Memory B cell (primary cell): ENCODE measurements at places on chromosomes 12 and 14.

GRCh38 chr14:56995010-56995409, 184.7 kb upstream of the OTX2 start:
- H3K27ac ChIP-seq: no peak overlapping the region
- DNase-seq: no peak
- H3K27me3 ChIP-seq: peaks cover 2% of the 10 kb centered on the region

GRCh38 chr14:75709207-75709812, 48.3 kb downstream of the TTLL5 start:
- H3K4me3 ChIP-seq: no peak overlapping the region
- H3K4me1 ChIP-seq: no peaks in the 10 kb centered on the region
- peak; percentile 35 for DNase-seq
- peaks cover 6% of the 10 kb centered on the region for H3K36me3 ChIP-seq
- H3K27ac ChIP-seq: no peak overlapping the region

- no peaks in the 10 kb centered on the region for H3K27me3 ChIP-seq
- no peak overlapping the region for H3K27ac ChIP-seq
- no peak overlapping the region for H3K4me3 ChIP-seq
- no peaks in the 10 kb centered on the region for H3K4me1 ChIP-seq
Measured at GRCh38 chr14:25680934-25681333, 631.0 kb upstream of the STXBP6 start.

DNA sequence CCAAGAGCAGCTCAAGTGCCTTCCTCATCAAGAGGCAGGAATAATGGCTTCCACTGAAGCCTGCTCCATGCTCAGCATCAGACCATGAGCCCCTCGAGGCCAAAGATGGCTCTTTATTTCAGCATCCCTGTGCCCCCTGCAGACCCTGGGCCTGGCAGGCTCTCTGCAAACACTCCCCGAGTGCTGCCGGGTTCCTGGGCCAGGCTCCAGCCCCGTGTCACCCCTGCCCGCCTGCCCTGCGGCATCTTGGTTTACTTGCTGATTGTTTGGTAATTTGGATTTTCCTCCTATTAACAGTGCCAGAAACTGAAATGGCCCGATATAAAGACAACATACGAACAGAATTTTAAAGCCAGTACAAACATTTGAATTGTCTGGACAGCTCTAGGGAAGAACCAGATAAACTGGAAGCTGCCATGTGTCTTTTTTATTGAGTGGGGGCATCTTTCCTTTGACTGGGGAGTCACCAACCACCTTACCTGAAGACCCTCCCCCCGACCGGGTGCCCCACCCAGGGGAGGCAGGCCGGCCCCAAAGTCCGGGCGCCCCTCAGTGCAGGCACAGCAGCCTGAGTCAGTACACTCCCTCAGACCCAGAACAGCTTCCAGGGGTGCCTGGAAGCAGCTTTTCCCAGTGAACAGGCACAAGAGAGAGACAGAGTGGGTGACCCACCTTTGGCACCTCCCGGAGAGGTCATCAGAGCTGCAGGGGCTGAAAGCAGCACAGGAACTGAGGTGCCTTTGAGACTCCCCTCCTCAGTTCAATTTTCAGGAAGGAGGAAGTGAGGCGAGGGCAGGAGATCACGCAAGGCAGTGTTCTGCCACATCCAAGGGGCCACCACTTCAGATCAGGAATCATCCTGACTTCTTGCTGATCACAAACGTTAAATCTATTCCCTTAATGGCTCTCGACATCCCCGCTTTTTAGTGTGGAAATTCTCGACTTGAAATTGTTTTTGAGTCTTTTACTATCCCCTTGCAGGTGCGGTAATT, 30.6 kb downstream of the ITPK1 start:
- peaks cover 44% of the 10 kb centered on the region for H3K4me1 ChIP-seq
- no peak overlapping the region for H3K4me3 ChIP-seq
- H3K27me3 ChIP-seq: no peaks in the 10 kb centered on the region
- peak overlapping the region; percentile 73 for H3K27ac ChIP-seq

GRCh38 chr12:2719392-2719791, 75.4 kb upstream of the FKBP4 start:
- DNase-seq: no peak
- H3K36me3 ChIP-seq: peaks cover 2% of the 10 kb centered on the region
- no peak overlapping the region for H3K4me3 ChIP-seq
- H3K27ac ChIP-seq: no peak overlapping the region
- peaks cover 4% of the 10 kb centered on the region for H3K27me3 ChIP-seq

DNA sequence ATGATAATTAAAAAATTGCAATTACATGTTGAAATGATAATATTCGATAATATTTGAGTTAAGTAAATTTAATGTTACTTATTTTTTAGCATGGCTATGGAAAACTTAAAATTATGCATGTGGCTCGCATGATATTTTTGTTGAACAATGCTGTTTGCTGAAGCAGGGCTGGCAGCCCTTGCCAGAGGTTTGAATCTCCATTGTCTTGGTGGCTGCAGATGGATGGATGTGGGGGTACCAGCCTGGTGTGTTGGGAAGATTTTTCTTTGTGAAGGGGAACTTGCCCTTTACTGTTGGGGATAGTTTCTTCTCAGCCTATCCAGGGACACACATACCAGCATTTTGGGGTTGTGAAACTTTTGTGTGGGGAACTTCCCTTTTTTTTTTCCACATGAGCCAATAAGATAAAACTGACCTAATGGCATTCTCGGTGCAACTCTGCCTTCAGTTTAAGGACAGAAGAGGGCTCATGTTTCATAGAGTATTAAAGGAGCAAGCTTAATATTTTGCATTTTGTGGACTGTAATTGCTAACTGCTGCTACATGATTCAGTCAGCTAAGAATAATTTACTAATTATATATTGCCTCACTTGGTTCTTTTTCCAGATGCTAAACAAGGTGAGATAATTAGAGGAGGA, 8.8 kb downstream of the RASSF3 start:
- H3K4me3 ChIP-seq: peak overlapping the region; percentile 69
- no peak for DNase-seq
- peaks cover 36% of the 10 kb centered on the region for H3K4me1 ChIP-seq
- no peaks in the 10 kb centered on the region for H3K27me3 ChIP-seq
- H3K36me3 ChIP-seq: peaks cover 9% of the 10 kb centered on the region

- no peaks in the 10 kb centered on the region for H3K36me3 ChIP-seq
- H3K4me3 ChIP-seq: no peak overlapping the region
- no peak overlapping the region for H3K27ac ChIP-seq
Measured at GRCh38 chr14:105179191-105179590, 1.9 kb downstream of the NUDT14 start.

DNA sequence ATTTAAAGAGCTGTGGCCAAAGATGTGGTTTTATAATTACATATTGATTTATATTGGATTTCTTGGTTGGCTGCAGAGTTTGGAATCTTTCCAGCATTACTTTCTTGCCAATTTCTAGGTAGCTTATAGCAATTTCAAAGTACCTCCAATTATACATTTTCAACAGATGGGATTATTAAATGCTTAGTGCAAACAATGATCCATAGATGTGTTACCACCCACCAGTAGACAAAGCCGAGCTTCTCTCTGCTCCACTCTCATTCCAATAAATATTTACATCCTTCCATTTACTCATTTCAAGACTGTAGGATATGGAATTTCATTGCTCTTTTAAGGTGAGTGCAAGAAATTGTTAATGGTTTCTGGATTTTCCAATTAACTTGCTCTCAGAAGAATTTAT, 21.6 kb upstream of the TMCC3 start:
- H3K27me3 ChIP-seq: no peaks in the 10 kb centered on the region
- no peak overlapping the region for H3K27ac ChIP-seq
- H3K4me1 ChIP-seq: peaks cover 18% of the 10 kb centered on the region
- peaks cover 8% of the 10 kb centered on the region for H3K36me3 ChIP-seq
- no peak for DNase-seq
- H3K4me3 ChIP-seq: no peak overlapping the region

DNA sequence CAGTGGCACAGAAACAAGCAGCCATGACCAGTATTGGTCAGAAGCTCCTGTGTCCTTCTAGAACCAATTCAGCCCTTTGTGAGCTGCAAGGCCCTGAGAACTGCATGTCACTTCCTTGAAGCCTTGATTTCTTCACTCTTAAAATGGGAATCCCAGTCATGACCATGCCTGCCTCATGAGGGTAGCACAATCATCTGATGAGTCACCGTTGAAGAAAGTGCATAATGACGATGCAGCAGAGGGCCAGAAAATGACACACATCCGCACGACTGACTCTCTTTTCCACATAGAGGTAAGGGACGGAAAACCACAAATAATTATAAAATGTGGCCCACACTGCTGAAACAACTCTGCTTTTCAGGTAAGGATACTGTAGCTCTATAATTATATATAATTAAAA, 777.4 kb downstream of the BCL11B start:
- H3K27me3 ChIP-seq: no peaks in the 10 kb centered on the region
- no peak overlapping the region for H3K4me3 ChIP-seq
- H3K27ac ChIP-seq: no peak overlapping the region
- no peak for DNase-seq
- no peaks in the 10 kb centered on the region for H3K4me1 ChIP-seq

GRCh38 chr12:126966498-126966897, 1300.5 kb upstream of the TMEM132C start:
- H3K27me3 ChIP-seq: no peaks in the 10 kb centered on the region
- H3K4me3 ChIP-seq: no peak overlapping the region
- no peak for DNase-seq
- no peaks in the 10 kb centered on the region for H3K4me1 ChIP-seq

- H3K4me3 ChIP-seq: peak overlapping the region; percentile 27
- peaks cover 40% of the 10 kb centered on the region for H3K4me1 ChIP-seq
- H3K36me3 ChIP-seq: peaks cover 1% of the 10 kb centered on the region
- peak overlapping the region; percentile 77 for H3K27ac ChIP-seq
- no peak for DNase-seq
- H3K27me3 ChIP-seq: no peaks in the 10 kb centered on the region
Measured at GRCh38 chr12:123089140-123089539, 61.8 kb downstream of the PITPNM2 start.

DNA sequence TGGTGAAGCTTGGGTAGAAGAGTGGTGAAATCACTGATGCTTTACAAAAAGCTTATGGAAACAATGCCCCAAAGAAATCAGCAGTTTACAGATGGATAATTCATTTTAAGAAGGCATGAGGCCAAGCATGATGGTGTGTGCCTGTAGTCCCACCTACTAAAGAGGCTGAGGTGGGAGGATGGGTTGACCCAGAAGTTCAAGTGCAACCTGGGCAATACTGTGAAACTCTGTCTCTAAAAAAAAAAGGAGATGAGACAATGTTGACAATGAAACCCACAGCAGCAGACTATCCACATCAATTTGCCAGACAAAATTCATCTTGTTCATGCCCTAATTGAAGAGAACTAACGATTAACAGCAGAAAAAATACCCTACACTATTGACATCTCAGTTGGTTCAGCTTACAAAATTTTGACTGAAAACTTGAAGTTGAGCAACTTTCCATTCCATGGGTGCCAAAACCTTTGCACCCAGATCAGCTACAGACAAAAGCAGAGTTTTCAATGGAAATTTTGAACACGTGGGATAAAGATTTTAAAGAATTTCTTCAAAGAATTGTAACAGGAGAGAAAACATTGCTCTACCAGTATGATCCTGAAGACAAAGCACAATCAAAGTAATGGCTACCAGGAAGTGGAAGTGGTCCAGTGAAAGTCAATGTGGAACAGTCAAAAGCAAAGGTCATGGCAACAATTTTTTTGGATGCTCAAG, 26.7 kb downstream of the BTG1 start:
- peaks cover 15% of the 10 kb centered on the region for H3K4me1 ChIP-seq
- no peak overlapping the region for H3K27ac ChIP-seq
- H3K4me3 ChIP-seq: no peak overlapping the region

- no peaks in the 10 kb centered on the region for H3K36me3 ChIP-seq
- H3K4me3 ChIP-seq: no peak overlapping the region
- H3K4me1 ChIP-seq: peaks cover 37% of the 10 kb centered on the region
- no peak overlapping the region for H3K27ac ChIP-seq
Measured at GRCh38 chr14:68516342-68516741, 276.5 kb downstream of the ZFP36L1 start.

- no peaks in the 10 kb centered on the region for H3K4me1 ChIP-seq
- H3K27me3 ChIP-seq: peaks cover 8% of the 10 kb centered on the region
- H3K27ac ChIP-seq: no peak overlapping the region
- no peak overlapping the region for H3K4me3 ChIP-seq
Measured at GRCh38 chr12:30913323-30913722, 13.2 kb upstream of the TSPAN11 start.

DNA sequence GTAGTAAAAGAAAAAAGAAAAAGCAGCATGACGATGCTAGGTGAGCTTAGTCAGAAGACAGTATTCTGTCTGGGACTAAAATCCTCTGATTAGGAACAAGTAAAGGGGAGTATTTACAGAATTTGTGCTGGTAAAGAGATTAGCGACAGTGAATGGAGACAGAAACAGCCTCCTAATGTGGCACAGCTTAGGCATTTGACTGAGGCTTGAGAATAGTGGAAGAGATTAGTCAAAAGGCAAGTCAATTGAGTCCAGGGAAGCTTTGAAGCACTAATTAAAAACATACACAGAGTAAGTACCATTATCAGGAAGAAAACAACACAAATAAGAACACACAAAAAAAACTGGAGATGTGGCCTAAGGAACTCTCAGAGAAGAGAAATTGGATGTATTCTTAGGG, 131.9 kb upstream of the CLEC14A start:
- no peak overlapping the region for H3K4me3 ChIP-seq
- H3K27me3 ChIP-seq: no peaks in the 10 kb centered on the region
- H3K36me3 ChIP-seq: no peaks in the 10 kb centered on the region
- H3K27ac ChIP-seq: no peak overlapping the region
- DNase-seq: no peak
- H3K4me1 ChIP-seq: no peaks in the 10 kb centered on the region

- no peak overlapping the region for H3K27ac ChIP-seq
- DNase-seq: no peak
- H3K27me3 ChIP-seq: no peaks in the 10 kb centered on the region
Measured at GRCh38 chr12:18703321-18703720, 34.5 kb downstream of the PLCZ1 start.

GRCh38 chr14:96277890-96278289, 21.9 kb downstream of the BDKRB1 start:
- H3K4me1 ChIP-seq: no peaks in the 10 kb centered on the region
- H3K4me3 ChIP-seq: no peak overlapping the region
- peaks cover 8% of the 10 kb centered on the region for H3K36me3 ChIP-seq
- H3K27ac ChIP-seq: no peak overlapping the region
- peaks cover 1% of the 10 kb centered on the region for H3K27me3 ChIP-seq
- DNase-seq: no peak

GRCh38 chr14:65560340-65561027, 148.0 kb downstream of the FUT8 start:
- H3K4me1 ChIP-seq: peaks cover 21% of the 10 kb centered on the region
- H3K27me3 ChIP-seq: no peaks in the 10 kb centered on the region
- no peak for DNase-seq
- H3K4me3 ChIP-seq: no peak overlapping the region

- H3K4me1 ChIP-seq: peaks cover 28% of the 10 kb centered on the region
- no peak overlapping the region for H3K4me3 ChIP-seq
- H3K36me3 ChIP-seq: peaks cover 8% of the 10 kb centered on the region
- peak overlapping the region; percentile 45 for H3K27ac ChIP-seq
- no peaks in the 10 kb centered on the region for H3K27me3 ChIP-seq
- DNase-seq: no peak
Measured at GRCh38 chr14:21449899-21450216, 6.1 kb downstream of the CHD8 start.
